ENCODE measurements at places on chromosomes 7 and 10. TPM values are rescaled to one million over a fixed set of nuclear protein-coding genes. Genes with fewer than 3 reads are reported as not detected.

CTTNBP2 gene
- 1.6 TPM for total RNA-seq

GSAP gene
- 6.8 TPM for total RNA-seq

RAB18 gene
- total RNA-seq, result 40.2 TPM

MRC1 gene
- total RNA-seq, result 27.1 TPM

All from skeletal muscle tissue (tissue), 5 donors.